Adipose tissue (tissue), 3 donors: ENCODE measurements at places on chromosomes 5 and 9. TPM values are rescaled to one million over a fixed set of nuclear protein-coding genes. Genes with fewer than 3 reads are reported as not detected.

Gene TAF11L10
- polyA plus RNA-seq = not detected

Gene MYOZ3
- polyA plus RNA-seq = 0.24 TPM

Gene SMIM23
- polyA plus RNA-seq = not detected

Gene SPINK6
- polyA plus RNA-seq = not detected

Gene CCNJL
- polyA plus RNA-seq = 0.09 TPM

Gene PCDHGA9
- 0.67 TPM for polyA plus RNA-seq

Gene TRIM7
- 3.3 TPM for polyA plus RNA-seq

Gene KIF4B
- polyA plus RNA-seq = not detected

Gene SPOCK1
- 14.7 TPM for polyA plus RNA-seq

Gene CAVIN4
- 0.10 TPM for polyA plus RNA-seq
